ENCODE measurements at places on chromosomes 1 and 21. TPM values are rescaled to one million over a fixed set of nuclear protein-coding genes. Genes with fewer than 3 reads are reported as not detected.

- peaks cover 39% of the 10 kb centered on the region for H3K4me1 ChIP-seq
- no peaks in the 10 kb centered on the region for H3K27me3 ChIP-seq
- peak overlapping the region; percentile 77 for H3K27ac ChIP-seq
- DNase-seq: no peak
- peaks cover 12% of the 10 kb centered on the region for H3K36me3 ChIP-seq
These were observed 4.0 kb downstream of the WDR26 start for GRCh38 chr1:224430511-224431113.

DNA sequence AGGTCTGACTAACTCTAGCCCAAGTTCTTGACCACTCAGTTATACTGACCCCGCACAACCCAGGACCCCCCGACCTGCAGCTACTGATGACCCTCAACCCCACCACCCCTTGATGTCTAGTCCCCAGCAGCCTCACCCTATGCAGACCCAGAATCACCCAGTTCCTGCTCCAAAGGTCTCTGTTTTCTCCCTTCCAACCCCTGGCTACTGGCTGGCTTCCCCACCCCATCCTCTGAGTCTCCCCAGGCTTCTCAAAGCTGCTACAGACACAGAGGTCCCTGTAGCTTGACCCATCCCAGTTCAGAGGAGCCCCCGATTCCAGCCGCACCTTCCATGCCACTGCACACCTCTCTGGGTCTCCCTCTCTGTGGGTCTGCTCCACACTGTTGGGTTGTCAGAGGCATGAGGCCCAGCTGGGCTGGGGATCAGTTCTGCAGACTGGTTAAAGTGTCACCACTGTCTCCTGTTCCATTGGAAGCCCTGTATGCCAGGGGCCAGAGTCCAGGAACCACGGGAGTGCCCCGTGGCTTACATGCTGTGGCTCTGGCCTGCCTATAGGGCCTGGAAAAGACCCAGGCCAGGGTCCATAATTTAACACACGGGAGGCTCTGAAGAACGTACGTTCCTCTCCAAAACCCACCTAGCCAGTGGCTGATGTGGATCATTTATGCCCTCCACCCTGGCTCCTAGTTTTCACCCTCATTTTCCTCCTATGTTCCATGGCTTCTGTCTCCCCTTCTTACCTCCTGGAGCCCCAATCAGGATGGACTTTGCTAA lies 497 bp downstream of the PKLR start:
- no peak overlapping the region for H3K27ac ChIP-seq
- H3K4me1 ChIP-seq: peaks cover 13% of the 10 kb centered on the region
- H3K36me3 ChIP-seq: no peaks in the 10 kb centered on the region

The CR2 gene
- total RNA-seq: not detected

GRCh38 chr1:245234217-245235081 lies 79.7 kb downstream of the KIF26B start:
- H3K4me3 ChIP-seq: no peak overlapping the region
- H3K27ac ChIP-seq: no peak overlapping the region
- no peaks in the 10 kb centered on the region for H3K27me3 ChIP-seq
- no peaks in the 10 kb centered on the region for H3K4me1 ChIP-seq

The KRTAP21-1 gene
- not detected for total RNA-seq

GRCh38 chr1:62068978-62069377 lies 125.7 kb upstream of the L1TD1 start:
- H3K27ac ChIP-seq: no peak overlapping the region
- DNase-seq: no peak
- no peaks in the 10 kb centered on the region for H3K27me3 ChIP-seq
- no peaks in the 10 kb centered on the region for H3K4me1 ChIP-seq
- H3K36me3 ChIP-seq: peaks cover 28% of the 10 kb centered on the region
- no peak overlapping the region for H3K4me3 ChIP-seq

- no peak for DNase-seq
- no peaks in the 10 kb centered on the region for H3K27me3 ChIP-seq
- H3K4me1 ChIP-seq: peaks cover 55% of the 10 kb centered on the region
- no peak overlapping the region for H3K4me3 ChIP-seq
- H3K36me3 ChIP-seq: peaks cover 9% of the 10 kb centered on the region
These were observed 29.7 kb downstream of the C1orf21 start for GRCh38 chr1:184416481-184416880.

DNA sequence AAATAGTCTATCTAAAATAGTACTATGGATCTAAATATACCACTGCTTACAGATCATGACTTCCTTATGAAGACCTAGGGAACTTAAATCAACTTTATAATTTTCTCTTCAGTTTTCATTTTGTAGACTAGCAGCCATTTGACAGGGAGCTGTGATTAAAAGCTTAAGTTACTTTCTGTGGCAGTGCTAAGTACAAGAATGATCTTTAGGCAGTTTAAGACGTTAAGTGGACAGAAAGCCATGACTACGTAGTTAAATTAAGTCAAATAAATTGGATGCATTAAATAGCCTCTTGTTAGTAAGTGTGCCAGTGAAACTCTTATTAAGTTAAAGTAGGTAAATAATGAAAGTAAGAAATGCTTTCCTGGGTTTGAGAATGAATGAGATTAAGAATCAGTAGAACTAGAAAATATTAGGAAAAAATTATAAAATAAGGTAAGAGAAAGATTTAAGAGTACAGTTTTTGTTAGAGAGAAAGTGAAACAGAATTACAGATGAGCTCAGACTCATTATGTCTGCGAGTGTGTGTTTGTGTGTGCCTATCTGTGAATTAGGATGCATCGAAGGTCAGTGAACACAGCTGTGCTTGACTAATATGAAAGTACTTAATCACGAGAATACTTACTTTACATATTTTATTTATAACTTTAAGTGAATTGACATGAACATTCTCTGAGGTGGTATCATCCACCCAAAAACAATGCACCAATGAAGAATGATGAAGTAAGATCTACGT lies 336.9 kb downstream of the KCNT2 start:
- peaks cover 7% of the 10 kb centered on the region for H3K36me3 ChIP-seq
- peaks cover under 1% of the 10 kb centered on the region for H3K4me1 ChIP-seq

The RPTN gene
- total RNA-seq: not detected

GRCh38 chr1:31297277-31298247 lies 730 bp downstream of the ZCCHC17 start:
- peaks cover 10% of the 10 kb centered on the region for H3K36me3 ChIP-seq
- no peaks in the 10 kb centered on the region for H3K27me3 ChIP-seq
- no peak overlapping the region for H3K4me3 ChIP-seq
- H3K4me1 ChIP-seq: peaks cover 16% of the 10 kb centered on the region
- no peak overlapping the region for H3K27ac ChIP-seq

- peak overlapping the region; percentile 87 for H3K27ac ChIP-seq
- H3K4me1 ChIP-seq: peaks cover 21% of the 10 kb centered on the region
- H3K4me3 ChIP-seq: peak overlapping the region; percentile 70
- no peaks in the 10 kb centered on the region for H3K27me3 ChIP-seq
- peak; percentile 47 for DNase-seq
These were observed 552 bp upstream of the GPR157 start for GRCh38 chr1:9129266-9130041.

DNA sequence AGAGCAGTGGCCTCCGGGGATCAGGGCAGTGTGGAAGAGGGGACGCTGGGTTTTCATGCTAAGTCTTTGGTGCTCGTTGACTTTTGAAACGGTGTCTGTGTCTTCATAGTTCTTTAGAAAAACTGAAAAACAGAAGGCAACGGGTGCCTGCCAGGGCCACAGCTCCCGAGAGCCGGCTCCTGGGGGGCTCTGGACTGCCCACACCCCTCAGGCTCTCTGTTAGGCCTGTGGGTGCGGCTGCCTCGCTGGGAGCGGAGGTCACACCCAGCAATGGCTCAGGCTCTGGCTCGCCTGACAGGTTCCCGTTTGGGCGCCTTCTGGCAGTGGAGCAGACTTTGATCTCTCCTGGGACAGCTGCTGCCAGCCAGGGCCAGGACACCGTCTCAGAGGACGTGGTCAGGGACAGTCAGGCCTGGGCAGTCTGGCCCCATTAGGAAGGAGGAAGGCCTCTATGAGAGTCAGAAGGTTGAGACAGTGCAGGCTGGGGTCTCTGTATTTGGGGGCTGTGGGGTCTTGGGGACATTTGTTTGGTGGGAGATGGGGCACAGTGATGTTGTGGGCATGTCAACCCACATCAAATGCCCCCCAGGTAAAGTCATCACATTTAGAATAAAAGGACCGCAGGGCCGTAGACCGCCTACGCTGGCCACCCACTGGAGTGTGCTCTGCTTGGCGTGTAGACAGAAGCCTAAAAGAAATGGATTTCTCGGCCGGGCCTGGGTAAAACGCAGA lies 5.6 kb downstream of the ARHGEF16 start:
- H3K36me3 ChIP-seq: no peaks in the 10 kb centered on the region
- peaks cover 35% of the 10 kb centered on the region for H3K4me1 ChIP-seq
- H3K27ac ChIP-seq: peak overlapping the region; percentile 82
- DNase-seq: no peak
- no peaks in the 10 kb centered on the region for H3K27me3 ChIP-seq

The PRRX1 gene
- total RNA-seq: 8.9 TPM

The TMPRSS15 gene
- total RNA-seq: 1.4 TPM

GRCh38 chr1:3275471-3276340 lies 178.8 kb upstream of the ARHGEF16 start:
- H3K4me1 ChIP-seq: peaks cover 11% of the 10 kb centered on the region
- H3K36me3 ChIP-seq: no peaks in the 10 kb centered on the region
- peaks cover 20% of the 10 kb centered on the region for H3K27me3 ChIP-seq
- H3K4me3 ChIP-seq: no peak overlapping the region
- no peak for DNase-seq

GRCh38 chr1:67752306-67752705 lies 67.3 kb downstream of the GADD45A start:
- peaks cover 46% of the 10 kb centered on the region for H3K4me1 ChIP-seq
- no peaks in the 10 kb centered on the region for H3K36me3 ChIP-seq
- H3K27ac ChIP-seq: peak overlapping the region; percentile 58
- DNase-seq: no peak
- no peak overlapping the region for H3K4me3 ChIP-seq
- H3K27me3 ChIP-seq: no peaks in the 10 kb centered on the region

DNA sequence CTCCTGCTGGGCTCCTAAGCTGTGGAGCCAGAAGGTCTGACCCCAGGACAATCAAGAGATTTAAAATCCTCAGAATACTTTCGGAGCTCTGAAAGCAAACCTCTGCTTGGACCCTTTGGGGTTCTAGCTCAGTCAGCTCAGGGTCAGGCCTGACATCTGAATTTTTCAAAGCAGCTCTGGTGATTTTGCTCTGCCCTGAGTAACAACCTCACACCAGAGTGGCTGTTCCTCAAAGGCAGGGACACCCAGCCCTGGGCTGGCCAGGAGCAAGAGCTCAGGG lies 11.9 kb downstream of the SLC1A7 start:
- peaks cover 10% of the 10 kb centered on the region for H3K27me3 ChIP-seq
- H3K4me3 ChIP-seq: no peak overlapping the region
- H3K27ac ChIP-seq: no peak overlapping the region
- H3K4me1 ChIP-seq: no peaks in the 10 kb centered on the region
- no peak for DNase-seq

The CYP4A11 gene
- not detected for total RNA-seq

GRCh38 chr1:116432655-116433265 lies 59.7 kb downstream of the ATP1A1 start:
- no peak overlapping the region for H3K4me3 ChIP-seq
- H3K36me3 ChIP-seq: no peaks in the 10 kb centered on the region
- H3K27ac ChIP-seq: no peak overlapping the region
- no peaks in the 10 kb centered on the region for H3K27me3 ChIP-seq
- peaks cover 1% of the 10 kb centered on the region for H3K4me1 ChIP-seq
- DNase-seq: no peak

- H3K4me1 ChIP-seq: peaks cover 7% of the 10 kb centered on the region
- peaks cover 73% of the 10 kb centered on the region for H3K27me3 ChIP-seq
- no peak overlapping the region for H3K27ac ChIP-seq
- H3K4me3 ChIP-seq: no peak overlapping the region
- DNase-seq: no peak
These were observed 3.8 kb upstream of the HES3 start for GRCh38 chr1:6239950-6240768.

Measured in mesothelial cell of epicardium (in vitro differentiated cells).